ENCODE measurements at places on chromosomes 6 and 20.

- peak; percentile 69 for DNase-seq
Observed at GRCh38 chr6:17484201-17484849, 90.9 kb downstream of the CAP2 start.

DNA sequence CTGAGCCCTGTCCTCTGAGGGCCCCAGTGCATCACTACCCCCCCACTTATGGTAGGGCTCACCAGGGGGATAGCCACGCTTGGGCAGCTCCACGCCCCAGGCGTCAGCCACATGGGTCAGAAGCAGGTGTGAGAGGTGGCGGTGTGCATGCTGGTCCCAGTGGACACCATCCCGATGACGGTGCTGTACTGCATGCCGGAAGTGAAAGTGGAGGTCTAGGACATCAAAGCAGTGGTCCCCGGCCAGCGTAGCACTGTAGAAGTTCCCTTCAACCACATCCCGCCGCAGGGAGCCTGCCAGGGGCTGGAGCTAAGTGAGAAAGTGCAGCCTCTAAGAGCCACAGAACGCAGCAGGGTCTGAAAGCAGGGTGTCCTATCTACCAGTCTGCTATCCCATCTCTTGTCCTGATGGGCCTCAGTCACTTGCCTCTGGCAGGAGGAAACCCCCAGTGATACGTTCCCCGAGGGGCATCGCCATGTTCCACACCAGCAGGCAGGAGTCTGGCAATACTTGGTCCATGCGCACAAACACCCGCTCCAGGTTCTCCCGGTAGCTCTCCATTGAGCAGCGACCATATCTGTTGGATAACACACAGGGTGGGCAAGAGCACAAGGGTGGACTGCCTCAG, 2.2 kb downstream of the PCED1A start:
- DNase-seq, result no peak

- peak; percentile 55 for DNase-seq
Observed at GRCh38 chr6:138107078-138107751, at the start of gene PERP. Gene PERP (minus strand): TSS chr6:138107419. CDS start chr6:138107340, 79 bp downstream.

GRCh38 chr6:89198235-89198634, 18.9 kb downstream of the GABRR1 start:
- DNase-seq, result no peak

- no peak for DNase-seq
Observed at GRCh38 chr6:16148498-16148897, 19.6 kb downstream of the MYLIP start.

DNA sequence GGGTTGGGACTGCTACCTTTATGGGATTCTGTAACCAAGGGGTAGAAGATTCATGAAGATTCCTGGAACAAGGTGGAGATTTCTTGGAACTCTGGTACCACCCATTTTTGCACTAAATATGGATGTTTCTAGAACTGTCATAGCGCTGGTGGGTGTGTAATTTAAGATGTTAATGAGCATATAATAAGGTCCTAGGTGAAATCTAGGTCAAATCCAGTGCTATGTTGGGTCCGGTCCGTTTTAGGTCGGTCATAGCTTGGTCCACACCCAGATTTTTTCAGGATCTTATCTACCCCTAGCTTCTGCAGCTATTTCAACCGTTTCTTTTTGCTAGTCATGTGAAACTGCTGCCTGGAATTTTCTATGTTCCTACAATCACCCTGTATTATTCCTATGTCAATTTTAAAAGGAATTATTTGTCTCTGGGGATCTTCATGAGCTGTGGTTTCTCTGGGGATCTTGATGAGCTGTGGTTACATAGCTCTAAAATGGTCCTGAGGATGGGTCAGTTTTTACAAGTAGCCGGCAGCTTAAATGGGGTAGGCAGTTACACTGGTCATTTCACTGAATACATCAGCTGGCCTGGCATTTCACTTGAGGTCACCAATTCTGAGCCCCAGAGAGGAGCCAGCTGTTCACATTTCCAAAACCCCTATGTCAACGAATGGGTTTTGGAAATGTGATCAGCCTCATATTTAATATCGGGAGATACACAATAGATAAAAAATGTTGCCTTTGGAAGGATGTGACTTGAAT, 652.3 kb upstream of the FLRT3 start:
- no peak for DNase-seq

All from SHP77 (cell line).